ENCODE measurements at places on chromosomes 16 and 17.

GRCh38 chr16:12518241-12519175 lies 285.2 kb downstream of the CPPED1 start:
- no peak for DNase-seq

- no peak for DNase-seq
Observed at GRCh38 chr16:14300705-14301168, 229.6 kb downstream of the MRTFB start.

- no peak for DNase-seq
Observed at GRCh38 chr16:56199164-56199563, 7.9 kb downstream of the GNAO1 start.

DNA sequence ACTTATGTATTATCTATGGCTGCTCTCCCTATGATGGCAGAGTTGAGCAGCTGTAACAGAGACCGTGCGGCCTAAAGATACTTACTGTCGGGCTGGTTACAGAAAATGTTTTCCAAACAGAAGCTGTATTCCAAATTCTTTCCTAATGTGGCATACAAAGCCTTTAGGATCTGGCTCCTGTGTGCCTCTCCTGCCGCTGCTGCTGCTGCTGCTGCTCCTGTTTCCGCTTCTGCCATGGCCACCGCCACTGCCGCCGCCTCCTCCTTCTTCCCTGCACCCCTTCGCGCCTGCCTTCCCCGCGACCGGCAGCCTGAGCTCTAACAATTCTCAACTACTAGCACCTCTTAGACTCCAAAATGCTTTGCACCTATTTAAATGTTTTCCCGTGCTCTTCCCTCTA lies 263.9 kb upstream of the TBX2 start:
- no peak for DNase-seq

DNA sequence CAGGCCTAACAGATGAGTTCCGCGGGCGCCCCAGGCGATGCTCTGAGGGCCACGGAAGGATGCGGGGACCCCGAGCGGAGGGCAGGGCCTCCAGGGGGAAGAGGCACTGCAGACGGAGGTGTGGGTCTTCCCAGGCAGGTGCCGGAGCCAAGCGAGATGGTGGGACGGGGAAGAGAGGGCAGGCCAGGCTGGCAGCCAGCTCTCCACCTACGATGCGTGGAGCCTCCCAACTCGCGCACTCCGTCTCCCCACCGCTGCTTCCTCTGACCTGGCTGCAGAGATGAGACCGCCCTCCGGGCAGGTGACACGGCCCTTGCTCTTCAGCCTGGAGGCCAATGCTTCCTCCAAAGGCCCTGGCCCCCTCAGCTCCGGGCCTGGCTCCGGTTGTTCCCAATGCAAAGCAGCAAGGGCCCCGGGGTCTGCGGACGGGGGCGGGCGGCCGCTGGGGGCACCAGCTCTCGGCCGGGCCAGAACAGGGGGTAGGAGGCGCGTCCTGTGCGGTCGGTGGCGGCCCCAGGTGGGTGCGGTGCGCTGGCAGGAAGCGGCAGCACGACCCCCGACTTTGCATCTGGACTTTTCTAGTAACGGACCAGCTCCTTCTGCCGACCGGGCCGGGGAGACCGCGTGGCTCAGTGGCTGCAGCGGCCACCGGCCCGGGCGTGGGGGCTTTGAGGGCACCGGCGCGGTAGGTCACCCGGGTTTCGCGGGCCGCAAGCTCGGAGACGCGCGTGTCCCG lies 1.5 kb upstream of the SOX8 start:
- DNase-seq: no peak

DNA sequence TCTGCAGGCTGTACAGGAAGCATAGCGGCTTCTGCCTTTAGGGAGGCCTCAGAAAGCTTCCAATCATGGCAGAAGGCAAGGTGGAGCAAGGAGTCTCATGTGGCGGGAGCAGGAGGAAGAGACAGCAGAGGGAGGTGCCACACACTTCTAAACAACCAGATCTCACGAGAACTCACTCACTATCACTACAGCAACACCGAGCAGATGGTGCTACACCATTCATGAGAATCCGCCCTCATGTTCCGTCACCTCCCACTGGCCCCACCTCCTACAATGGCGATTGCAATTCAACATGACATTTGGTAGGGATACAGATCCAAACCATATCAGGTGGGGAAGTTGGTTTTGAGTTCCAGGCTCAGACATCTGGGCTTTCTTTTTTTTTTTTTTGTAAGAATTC lies 31.9 kb upstream of the NUDT7 start:
- no peak for DNase-seq

DNA sequence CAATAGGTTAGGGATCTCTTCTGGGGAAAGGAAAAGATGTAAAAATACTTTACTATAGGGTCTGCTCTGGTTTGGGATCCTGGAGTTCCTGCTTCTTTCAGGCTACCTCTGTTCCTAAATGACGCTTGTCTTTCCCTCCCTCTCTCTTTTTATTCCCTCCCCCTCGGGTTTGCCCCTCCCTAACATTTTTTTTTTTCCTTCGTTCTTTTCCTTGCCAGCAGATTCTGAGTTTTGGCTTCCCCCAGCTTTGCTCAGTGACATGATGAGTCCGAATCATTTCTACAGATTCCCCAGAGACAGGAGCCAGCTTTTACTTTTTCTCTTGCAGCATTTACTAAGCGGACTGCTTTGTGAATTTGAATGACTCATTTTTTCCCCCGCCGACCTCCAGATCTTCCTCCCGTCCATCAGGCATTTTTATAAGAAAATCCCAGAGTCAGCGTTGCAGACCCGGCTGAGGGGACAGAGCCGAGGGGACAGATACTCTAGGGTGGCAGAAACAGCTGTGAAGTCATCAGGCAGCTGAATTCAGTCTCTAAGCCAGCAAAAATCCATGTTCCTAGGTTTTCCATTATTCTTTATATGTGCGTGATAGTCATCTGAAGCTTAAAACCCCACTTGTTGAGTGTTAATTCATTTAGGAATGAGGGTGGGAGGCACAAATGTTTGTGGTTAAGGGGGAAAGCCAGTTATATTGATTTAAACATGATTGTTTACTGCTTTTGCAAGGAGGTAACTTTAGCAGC lies at the start of gene TMEM100:
TMEM100 (minus strand) TSS at position 123 of the 746 bp plus-strand sequence. CDS start 1,794 bp downstream, outside the sequence.
- DNase-seq: no peak

- no peak for DNase-seq
Observed at GRCh38 chr17:77101521-77102410, 39.0 kb upstream of the SEC14L1 start.

DNA sequence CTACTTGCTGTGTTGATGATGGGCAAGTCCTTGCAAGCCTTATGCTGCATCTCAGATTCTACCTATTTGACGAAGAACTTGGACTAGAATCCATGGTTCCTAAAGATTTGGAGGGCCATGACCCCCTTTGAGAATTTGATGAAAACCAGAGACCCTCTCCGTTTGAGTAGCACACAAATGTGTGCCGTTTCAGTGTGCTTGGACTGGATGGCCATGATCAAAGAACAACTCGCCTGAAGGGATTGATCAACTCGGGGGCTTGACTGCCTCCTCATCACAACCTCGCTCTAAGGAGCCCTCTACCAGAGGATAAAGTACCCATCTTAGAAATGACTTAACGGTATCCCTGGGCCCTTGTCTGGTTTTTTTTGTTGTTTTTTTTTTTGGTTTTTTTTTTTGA lies 2.8 kb upstream of the ANKFY1 start:
- DNase-seq: no peak

GRCh38 chr17:7523033-7523432 lies 25.8 kb upstream of the TNFSF12 start:
- DNase-seq: no peak

- DNase-seq: no peak
Observed at GRCh38 chr17:67403065-67403464, 26.0 kb downstream of the PITPNC1 start.

DNA sequence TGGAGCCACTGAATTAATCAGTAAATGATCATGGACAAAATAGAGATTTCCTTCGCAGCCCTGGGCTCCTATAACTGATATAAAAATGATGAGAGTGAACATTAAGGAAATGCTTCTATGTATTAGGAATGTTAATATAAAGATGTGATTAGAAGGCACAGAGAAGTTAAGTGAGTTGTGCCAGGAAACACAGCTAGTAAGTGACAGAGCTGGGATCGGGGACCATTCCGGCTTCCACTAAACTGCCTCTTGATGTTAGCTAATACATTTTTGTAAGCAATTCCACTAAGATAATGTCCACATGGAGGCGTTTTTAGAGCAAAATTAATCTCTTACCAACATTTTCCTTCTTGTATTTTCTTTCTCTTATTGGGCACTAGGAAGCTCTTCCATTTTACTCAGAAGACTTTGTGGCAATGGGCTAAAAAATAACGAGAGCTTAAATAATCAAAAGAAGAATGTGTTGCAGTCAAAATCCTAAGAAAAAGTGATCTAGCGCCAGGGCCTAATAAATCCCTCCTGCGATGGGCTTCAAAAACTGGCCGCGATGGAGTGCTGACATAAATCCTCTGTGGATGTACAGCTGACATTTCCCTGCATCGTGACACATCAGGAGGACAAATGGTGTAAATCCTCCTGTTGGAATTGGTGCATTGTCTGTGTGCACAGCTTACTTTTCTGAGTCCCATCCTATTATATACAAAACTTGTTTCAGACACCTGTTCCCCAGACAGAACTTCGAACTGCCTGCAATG lies 326.1 kb upstream of the MAF start:
- DNase-seq: no peak

GRCh38 chr17:55527540-55528118 lies 16.4 kb upstream of the SMIM36 start:
- peak; percentile 9 for DNase-seq

GRCh38 chr17:1475321-1475854 lies 17.1 kb downstream of the MYO1C start:
- DNase-seq: no peak

GRCh38 chr17:2978991-2979390 lies 84.4 kb downstream of the OR1D5 start:
- no peak for DNase-seq

Data from GM12891 (cell line).